ENCODE measurements at places on chromosomes 5 and 9.
A peak's percentile ranks its signal among the peaks of the same experiment; 100 is the strongest.

GRCh38 chr5:133859073-133859472 is 109.4 kb downstream of the C5orf15 start:
- DNase-seq: no peak

DNA sequence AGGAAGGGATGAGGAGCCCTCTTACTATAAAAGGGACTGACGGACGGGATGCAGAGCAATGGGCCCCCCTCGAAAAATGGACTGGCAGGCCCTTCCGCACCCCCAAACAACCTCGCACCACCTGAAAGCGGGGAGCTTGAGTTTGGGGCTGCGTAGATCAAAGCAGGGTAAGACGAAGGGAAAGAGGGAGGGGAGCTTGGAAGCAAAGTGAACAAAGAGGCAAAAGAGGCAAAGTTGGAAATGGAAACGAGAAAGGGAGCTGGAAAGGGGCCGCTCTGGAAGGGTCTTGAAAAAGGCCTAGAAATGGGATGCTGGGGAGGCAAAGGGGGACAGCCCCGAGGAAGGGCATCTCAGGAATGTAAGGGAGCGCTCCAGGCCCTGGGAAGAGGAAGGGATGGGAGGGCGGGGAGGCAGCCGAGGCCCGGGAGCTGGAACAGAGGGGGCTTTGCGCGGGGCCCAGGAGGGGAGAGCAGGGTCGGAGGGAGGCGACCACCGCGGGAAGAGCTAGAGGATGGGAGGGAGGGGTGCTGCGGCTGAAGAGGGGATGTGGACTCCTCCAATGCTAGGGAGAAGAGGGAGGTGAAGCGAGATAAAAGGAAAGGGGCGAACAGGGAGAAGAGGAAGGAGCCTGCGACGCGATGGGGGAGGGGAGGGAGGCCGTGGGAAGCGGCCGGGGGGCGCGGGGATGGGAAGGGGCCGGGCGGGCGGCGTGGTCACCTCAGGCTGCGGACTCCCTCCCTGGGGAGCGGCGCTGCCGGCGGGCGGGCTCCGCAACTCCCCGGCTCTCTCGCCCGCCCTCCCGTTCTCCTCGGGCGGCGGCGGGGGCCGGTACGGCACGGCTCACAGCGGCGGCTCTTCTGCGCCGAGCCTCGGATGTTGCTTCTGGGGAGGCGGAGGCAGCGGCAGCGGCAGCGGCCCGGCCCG is 577 bp downstream of the RNF145 start:
- no peak for DNase-seq

- DNase-seq: no peak
Measured at GRCh38 chr9:16718952-16719351, 151.5 kb downstream of the BNC2 start.

GRCh38 chr9:115327436-115328122 is 209.6 kb upstream of the TNC start:
- DNase-seq: no peak

DNA sequence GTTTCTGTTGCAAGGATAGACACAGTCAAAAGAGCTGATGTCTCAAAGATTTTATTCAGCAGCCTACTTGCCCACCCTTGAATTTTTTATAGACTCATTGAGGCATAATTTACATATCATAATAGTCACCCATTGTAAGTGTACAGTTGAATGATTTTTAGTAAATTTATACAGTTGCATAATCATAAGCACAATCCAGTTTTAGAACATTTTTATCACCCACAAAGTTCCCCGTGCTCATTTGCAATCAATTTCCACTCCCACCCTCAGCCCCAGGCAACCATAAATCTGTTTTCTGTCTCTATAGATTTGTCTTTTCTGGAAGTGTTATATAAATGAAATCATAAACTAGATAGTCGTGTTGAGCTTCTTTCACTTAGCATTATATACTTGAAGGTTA is 517.7 kb downstream of the TLE1 start:
- DNase-seq: no peak

- no peak for DNase-seq
Measured at GRCh38 chr5:10073441-10074104, 176.1 kb downstream of the ATPSCKMT start.

DNA sequence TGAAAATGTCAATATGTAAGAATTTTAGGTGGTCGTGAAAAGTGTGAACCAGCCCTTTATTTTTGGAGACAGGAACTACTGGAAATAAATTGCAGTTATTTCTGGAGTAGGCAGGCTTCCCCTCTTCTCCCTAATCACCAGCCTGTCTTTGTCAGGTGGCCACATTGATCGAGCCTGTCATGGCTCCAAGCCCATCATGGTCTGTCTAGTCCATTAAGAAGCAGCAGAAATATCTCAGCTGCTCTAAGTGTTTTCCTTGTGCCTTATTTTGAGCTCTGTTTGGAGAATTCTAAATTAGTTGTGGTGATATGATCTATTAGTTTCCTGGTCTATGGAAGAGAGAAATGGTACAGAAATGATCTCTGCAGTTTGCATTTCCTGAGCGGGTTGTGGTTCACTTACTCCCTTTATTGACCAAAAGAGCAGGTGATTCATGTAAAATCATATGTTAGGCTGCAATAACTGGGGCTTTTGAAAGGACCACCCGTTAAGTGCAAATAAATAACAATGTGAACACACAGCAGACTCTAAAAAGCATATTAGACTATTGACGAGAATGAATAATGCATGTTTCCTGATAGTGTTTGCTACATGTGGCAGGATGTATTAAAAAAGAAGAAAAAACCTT is 42.3 kb downstream of the BASP1 start:
- no peak for DNase-seq

GRCh38 chr5:108924457-108924961 is 176.8 kb downstream of the FER start:
- no peak for DNase-seq

DNA sequence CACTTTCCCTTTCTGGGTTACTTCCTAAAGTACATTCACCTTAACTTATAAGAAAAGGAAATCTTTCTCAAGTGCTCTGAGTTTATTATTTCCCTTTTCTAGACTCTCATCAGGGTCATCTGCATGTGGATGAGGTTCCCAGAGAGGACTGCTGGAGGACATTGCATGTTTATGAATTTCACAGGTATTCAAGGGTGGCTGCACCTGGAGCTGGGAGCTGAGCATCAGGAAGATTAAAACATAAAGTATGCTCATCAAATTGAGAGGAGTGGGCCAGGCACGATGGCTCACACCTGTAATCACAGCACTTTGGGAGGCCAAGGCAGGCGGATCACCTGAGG is 34.7 kb upstream of the PLIN2 start:
- no peak for DNase-seq

DNA sequence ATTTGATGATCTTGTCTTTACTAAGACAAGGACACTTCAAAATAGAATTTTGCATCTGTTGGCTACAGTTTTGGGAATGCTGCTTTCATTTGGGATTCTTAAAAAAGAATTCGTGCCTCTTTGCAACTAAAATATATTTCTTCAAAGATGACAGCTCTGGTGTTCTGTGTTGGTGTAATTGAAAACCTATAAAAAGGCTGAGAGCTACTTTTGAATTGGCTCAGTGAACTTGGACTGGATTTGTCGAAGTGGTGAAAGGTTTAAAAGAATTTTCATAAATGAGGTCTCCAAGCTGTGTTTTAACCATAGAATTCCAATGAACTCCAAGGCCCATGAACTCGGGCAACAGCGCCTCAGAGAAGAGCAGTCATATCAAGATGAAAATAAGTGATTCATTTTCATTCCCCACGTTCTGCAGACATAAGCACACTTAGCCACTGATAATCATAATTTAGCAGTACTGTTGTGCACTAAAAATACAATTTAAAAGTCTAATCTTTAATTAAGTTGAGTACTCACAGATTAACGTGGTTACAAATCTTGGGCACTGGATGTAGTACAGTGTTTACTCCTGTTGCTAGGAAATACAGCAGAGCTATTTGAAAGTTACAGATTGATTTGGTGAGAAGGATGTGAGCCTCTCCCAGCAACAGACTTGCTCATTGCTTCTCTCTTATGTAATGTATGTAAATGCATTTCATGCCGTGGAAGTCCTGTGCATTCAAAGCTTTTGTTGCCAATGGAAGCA is 10.9 kb downstream of the SNCAIP start:
- no peak for DNase-seq

DNA sequence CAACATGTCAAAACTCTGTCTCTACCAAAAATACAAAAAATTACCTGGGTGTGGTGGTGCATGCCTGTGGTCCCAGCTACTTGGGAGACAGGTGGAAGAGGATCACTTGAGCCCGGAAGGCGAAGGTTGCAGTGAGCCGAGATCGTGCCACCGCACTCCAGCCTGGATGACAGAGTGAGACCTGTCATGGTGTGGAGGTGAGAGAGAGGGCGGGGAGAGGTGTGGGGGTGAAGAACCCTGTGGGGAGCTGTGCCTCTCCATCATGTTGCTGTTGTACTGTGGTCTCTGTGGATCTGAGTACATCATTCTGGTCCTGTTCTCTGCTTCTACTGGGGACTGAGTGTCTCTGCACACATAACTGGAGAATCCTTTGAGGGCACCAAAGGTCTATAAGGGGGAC is 11.3 kb upstream of the SLC34A1 start:
- DNase-seq: no peak

GRCh38 chr9:30722065-30722464 is 1662.4 kb upstream of the ACO1 start:
- DNase-seq: no peak

- no peak for DNase-seq
Measured at GRCh38 chr5:29697785-29698414, 1495.6 kb upstream of the CDH6 start.

- no peak for DNase-seq
Measured at GRCh38 chr5:33531037-33531298, 90.2 kb downstream of the TARS1 start.

GRCh38 chr5:141637767-141638419 is 1.1 kb downstream of the RELL2 start:
- DNase-seq: no peak

DNA sequence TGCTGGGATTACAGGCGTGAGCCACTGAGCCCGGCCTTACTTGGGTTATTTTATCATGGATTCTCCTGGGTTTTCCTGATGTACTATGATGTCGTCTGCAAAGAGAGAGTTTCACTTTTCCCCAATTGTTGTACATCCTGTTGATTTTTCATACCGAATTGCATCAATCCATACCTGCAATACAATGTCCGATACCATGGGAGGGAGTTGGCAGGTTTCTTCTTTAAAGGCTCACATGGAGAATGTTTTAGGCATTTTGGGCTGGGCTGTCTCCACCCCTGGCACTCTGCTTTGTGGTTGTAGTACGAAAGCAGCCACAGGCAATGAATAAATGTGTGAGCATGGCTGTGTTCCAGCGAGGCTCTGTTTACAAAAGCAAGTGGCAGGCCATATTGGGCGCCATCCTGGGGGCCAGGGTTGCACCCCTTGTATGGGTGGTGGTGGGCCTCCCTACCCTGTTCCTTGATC is 35.1 kb upstream of the EXOC3 start:
- DNase-seq: no peak

- no peak for DNase-seq
Measured at GRCh38 chr5:65014769-65015168, 246.0 kb downstream of the CWC27 start.

DNA sequence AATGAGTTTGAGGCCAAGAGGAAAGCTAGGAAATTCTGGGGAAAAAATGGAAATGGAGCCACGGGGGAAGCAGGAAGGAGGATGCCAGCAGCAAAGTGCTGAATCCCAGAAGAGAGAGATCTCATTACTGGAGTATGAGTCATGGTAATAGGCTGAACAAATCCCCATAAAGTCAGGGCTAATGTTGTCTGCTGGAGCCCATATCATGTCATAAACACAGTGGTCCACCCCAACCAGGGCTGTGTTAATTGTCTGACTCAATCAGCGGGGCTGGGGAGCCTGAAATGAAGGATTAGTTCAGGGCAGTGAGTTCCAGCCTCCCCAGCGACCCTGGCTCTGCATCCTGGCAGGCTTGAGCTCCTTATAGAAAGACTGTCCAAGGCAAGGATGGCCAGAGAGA is 68.8 kb downstream of the TLR4 start:
- DNase-seq: peak; percentile 59

GRCh38 chr9:38229104-38229500 is 160.1 kb upstream of the SHB start:
- no peak for DNase-seq

GRCh38 chr9:81499021-81499454 is 190.3 kb downstream of the TLE1 start:
- peak; percentile 71 for DNase-seq

DNA sequence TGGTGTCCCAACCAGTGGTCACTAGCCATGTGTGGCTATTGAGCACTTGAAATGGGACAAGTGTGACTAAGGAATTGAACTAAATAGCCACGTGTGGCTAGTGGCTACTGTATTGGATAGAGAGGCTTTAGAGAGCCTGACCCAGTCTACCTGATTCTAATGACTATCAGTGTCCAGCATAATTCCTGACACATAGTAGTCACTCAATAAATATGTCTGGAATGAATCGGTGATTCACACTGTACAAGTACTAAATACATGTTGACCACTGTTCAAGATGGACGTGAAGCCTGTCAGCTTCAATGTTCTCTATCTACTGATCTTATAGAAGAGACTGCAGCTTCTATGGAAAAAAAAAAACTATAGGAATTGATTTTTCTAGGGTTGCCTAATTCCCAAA is 57.7 kb upstream of the MAST4 start:
- no peak for DNase-seq

- no peak for DNase-seq
Measured at GRCh38 chr5:139740138-139740991, 55.2 kb upstream of the PSD2 start.

DNA sequence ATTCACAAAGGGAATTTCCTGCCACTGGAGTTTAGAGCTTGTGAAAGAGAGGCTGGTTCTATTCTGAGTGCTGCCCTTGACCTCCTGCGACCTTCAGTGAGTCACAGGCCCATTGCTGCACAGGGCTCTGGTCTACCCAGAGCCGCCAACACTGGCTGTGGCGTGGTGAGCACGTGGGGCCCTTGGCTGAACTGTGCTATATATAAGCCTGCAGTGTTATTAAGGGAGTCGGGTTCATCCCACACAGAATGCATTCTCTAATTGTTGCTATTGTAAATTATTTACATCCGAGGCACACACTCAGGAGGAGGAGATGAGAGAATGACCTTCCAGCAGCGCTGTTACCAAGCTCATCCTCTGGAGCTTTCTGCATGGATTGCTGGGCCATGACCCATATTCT is 47.1 kb downstream of the BRINP1 start:
- no peak for DNase-seq

DNA sequence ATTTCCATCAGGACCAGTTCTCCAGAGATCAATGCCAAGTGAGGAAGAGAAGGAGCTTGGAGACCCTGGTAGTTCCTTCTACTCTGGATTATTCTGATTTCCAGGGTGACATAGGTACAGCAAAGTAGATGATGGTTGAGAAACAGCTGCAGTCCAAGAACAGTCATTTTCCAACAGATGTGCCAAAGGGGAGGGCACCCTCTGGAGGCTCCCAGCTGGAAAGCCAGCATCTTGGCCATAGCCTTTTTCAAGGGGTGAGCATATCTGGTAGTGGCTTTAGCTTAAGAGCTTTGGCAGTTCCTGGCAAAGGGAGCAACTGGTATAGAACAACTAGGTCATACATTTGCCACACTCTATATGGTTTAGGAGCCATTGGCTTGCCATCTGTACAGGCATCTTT is 492.7 kb downstream of the RASEF start:
- no peak for DNase-seq

GRCh38 chr5:89723907-89724306 is 685.6 kb downstream of the CETN3 start:
- no peak for DNase-seq

Measured in AG09309 (cell line).